ENCODE measurements at places on chromosomes 16 and 17.

DNA sequence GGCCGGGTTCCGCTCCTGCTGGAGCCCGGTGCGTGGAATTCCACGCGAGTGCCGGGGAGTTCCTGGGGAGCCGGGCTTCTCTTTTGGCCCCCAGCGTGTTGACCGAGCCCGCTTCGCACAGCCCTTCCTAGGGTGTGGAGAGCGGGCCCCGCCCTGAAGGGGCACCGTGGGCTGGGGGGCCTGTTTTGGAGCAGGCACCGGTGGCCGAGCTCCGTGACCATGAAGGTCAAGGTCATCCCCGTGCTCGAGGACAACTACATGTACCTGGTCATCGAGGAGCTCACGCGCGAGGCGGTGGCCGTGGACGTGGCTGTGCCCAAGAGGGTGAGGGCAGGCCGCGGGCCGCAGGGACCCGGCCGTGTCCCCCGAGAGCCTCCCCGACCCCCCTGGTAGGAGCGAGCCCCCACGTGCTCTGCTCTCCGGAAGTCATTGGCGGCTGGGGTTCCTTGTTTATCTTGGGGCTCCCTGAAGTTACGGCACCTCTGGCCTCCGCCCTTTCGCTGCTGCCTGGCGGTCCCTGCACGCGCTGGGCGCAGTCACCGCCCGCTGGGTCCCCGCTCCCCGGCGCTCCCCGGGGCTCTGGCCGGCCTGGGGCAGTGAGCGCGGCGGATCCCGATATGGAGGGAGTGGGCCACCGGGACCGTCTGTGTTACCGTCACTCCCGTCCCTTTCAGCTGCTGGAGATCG is 528 bp downstream of the HAGHL start:
- DNase-seq = no peak

- DNase-seq = no peak
These were observed 28.0 kb downstream of the PRKCB start for GRCh38 chr16:23863511-23864422.

GRCh38 chr17:28443901-28444638 is 29.4 kb upstream of the SLC13A2 start:
- DNase-seq = no peak

DNA sequence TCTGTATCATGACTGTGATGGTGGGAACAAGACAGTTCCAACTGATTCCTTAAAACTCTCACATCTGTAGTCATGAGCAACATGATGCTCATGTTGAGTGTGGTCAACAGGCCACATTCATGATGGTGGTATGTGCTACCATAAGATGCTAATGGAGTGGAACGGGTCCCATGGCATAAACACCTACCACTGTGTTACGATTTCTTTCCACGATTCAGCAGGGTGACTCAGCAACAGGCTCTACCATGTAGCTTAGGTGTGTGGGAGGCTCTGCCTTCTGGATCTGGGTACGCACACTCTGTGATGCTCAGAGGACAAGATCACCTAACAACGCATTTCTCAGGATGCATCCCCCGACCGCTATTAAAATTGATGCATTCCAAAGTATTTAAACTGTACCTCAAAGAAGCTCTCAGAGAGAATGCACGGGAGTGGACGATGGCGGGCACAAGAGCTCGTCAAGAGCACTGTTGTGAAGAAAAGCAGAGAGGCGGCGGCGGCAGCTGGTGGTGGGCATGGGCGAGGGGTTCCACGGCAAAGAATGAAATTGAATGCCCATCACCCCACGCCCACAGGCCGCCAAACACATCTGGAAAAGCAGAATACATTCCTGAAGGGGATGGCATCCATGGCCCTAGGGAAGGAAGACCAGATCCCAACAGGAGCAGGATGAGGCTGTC is 133.3 kb downstream of the ZNF778 start:
- DNase-seq = no peak

- DNase-seq = no peak
These were observed 530.6 kb downstream of the TOX3 start for GRCh38 chr16:52016387-52016786.

DNA sequence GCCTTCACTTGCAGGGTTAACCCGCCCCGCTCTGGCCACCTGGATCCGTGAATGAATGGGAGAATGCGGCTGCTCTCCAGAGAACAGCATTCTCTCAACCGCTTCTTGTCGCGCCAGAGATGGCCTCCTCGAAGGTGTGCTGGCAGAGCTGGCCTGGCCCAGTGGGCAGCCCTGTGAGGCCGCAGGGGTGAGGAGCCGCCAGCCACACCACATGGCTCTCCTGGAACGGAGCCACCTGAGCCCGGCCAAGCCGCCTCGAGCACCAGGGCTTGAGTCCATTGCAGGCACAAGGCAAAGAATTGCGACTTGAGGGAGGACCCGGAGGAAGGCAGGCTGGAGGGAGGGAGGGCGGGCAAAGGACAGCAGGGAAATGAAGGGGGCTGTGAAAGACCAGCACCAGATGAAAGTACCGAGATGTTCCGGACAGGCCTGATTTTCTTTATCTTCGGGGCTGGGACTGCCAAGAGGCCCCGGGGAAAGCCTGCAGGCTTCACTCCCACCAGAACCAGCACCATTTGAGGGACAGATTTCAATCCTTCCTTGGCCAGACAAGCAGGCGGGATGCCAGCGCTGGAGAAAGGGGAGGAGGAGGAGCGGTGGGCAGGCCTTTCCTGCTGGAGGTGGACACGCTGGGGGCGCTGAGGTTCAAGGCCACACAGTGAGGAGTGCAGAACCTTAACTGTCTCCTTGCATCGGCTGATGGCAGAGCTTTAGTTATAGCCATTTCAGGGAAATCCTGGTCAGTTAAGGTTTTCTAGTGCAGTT is 69.4 kb downstream of the MRC2 start:
- no peak for DNase-seq

GRCh38 chr17:42846594-42847280 is 2.4 kb downstream of the AOC2 start:
- no peak for DNase-seq

GRCh38 chr17:48416971-48417370 is 13.0 kb downstream of the SKAP1 start:
- no peak for DNase-seq

GRCh38 chr17:75473246-75473645 is 16.8 kb downstream of the TMEM94 start:
- no peak for DNase-seq

DNA sequence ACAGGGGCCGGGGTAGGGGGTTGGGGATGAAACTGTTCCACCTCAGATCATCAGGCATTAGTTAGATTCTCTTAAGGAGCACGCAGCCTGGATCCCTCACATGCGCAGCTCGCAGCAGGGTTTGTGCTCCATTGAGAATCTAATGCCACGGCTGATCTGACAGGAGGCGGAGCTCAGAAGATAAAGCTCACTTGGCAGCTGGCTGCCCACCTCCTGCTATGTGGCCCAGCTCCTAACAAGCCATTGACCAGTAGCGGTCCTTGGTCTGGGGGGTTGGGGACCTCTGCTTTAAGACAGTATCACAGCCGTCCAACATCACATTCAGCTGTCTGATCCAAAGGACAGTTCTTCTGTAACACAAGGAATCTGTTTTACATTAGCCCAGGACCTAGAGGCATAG is 62.5 kb downstream of the SLC39A11 start:
- DNase-seq = no peak

DNA sequence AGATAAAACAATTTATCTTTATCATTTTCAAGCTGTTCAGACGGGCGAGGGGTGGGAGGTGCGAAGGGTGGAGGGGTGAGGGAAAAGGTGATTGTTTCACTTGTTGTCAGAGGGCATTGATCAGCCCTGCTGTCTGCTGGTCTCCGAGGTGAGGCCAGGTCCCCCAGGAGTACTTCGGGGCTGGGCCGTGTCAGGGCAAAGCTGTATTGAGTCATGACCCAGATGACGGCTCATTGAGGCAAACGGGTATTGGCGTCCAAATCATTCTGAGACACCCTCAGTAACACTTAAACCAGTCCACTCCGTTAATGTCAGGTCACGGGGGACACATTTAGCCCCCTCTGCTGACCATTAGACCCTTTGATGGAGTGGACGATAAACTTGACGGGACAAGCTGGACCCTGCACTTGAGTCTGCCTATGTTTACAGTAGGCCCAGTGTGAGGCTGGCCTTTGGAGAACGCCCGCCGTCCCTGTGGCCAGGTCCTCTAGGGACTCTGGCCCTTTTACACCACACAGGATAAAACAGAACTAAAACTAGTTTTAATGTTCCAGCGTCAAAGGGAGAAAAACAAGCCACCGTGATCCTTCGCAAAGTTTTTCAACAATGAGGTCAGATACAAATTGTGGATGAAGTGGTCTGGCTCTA is 502.2 kb upstream of the ZFHX3 start:
- DNase-seq = no peak

DNA sequence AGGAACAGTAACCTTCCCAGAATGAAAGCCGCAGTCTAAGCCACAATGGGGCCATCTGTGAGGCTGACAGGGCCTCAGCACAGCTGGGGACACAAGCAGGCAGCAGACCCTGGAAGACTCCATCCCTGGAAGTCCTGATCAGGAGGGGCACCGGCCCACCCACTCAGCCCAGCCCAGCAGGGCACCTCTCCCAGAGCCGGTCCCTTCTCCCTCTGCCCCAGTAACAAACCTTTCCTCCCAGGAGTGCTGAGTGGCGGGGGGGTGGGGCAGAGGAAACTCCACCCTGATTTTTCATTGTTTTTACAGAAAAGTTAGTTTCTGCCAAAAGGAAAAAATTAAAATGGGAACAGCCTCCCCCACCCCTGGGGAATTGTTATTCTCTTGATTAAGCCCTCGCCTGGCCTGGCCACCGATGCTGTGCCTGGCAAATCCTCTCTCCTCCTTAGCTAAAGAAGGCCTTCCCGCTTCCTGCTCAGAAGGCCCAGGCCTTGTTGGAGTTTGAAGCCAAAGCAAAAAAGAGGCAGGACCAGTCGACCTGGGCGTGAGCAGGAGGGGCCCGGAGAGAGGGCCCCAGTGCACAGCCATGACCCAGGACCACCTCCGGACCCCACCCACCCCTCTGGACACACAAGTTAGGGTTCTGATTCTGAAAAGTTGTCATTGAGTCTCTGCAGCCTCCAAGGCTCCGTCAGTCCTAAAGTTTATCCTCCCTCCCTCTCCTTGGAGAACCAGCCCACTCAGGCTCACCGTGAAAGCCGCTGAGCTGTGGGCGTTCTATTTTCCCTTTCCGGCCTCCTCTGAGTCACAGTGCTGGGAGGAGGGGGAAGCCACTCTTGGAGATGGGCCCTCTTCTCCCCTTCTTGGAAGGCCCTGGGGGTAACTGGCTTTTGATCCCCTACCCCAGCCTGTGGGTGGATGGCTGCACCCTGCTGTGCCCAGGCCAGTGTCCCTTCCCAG is 128.4 kb upstream of the TNRC6C start:
- no peak for DNase-seq

- DNase-seq = no peak
These were observed 13.9 kb downstream of the CYB561 start for GRCh38 chr17:63431939-63432804.

- DNase-seq = no peak
These were observed 3.1 kb upstream of the WSCD1 start for GRCh38 chr17:6067060-6067459.

GRCh38 chr17:21756856-21757619 is 64.7 kb downstream of the KCNJ18 start:
- no peak for DNase-seq

DNA sequence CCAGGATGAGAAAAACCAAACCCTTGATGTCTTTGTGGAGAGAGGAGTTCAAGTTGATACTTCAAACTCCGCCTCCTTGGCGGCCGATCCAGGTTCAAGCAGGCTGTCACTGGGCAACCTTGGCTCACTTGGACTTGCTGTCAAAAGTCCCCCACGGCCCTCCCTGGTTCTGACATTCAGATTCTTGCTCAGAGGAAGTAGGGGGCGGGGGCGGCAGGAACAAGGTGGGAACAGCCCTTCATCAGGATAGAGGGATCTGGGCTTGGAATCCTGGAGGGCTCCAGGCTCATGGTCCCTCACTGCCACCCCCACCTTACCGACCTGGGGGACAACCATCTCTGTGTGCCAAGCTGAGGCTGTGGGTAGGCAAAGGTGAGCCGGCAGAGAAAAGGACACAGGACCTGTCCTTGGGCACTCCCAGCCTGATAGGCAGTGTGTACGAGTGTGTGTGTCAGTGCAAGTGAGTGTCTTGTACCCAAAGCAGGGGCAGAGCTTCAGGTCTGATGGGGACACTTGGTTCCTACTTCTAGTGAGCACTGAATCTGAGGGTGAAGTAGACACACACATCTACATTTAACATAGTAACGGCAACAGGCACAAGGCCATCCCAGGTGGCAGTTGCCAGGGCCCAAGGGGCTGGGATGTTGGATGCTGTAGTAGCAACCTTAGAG is 6.6 kb upstream of the TSPOAP1 start:
- no peak for DNase-seq
